Glomerular endothelial cell (primary cell): ENCODE measurements at places on chromosomes 13 and 19. TPM values are rescaled to one million over a fixed set of nuclear protein-coding genes. Genes with fewer than 3 reads are reported as not detected.

The CACTIN gene
- total RNA-seq, result 36.6 and 38.4 TPM in 2 replicates

The NR1H2 gene
- 65.8 and 68.7 TPM in 2 replicates for total RNA-seq

The RGS9BP gene
- 0.05 and 0.29 TPM in 2 replicates for total RNA-seq

The C13orf42 gene
- total RNA-seq, result not detected in 2 replicates

The STOML3 gene
- not detected in 2 replicates for total RNA-seq

The CRB3 gene
- 0.34 TPM in 1 of 2 replicates, not detected in the other for total RNA-seq

The RASIP1 gene
- 153 and 158 TPM in 2 replicates for total RNA-seq

The SPACA4 gene
- not detected in 2 replicates for total RNA-seq

DNA sequence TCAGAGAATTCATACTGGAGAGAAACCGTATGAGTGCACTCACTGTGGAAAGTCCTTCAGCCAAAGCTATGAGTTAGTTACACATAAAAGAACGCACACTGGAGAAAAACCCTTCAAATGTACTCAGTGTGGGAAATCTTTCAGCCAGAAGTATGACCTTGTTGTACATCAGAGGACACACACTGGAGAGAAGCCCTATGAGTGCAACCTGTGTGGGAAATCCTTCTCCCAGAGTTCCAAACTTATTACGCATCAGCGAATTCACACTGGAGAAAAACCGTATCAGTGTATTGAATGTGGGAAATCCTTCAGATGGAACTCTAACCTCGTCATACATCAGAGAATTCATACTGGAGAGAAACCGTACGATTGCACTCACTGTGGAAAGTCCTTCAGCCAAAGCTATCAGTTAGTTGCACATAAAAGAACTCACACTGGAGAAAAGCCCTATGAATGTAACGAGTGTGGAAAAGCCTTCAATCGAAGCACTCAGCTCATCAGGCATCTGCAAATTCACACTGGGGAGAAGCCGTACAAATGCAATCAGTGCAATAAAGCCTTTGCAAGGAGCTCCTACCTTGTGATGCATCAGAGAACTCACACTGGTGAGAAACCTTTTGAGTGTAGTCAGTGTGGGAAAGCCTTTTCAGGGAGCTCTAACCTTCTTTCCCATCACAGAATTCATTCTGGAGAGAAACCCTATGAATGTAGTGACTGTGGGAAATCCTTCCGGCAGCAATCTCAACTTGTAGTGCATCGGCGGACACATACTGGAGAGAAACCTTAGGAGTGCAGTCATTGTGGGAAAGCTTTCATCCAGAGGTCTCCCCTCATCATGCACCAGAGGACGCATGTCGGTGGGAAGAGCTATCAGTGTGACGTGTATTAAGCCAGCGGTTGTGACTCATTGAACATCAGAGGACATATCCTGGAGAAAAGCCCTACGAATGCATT is 16.5 kb upstream of the ZNF8 start:
- DNase-seq, result no peak

GRCh38 chr13:36728006-36728405 is 54.2 kb downstream of the SERTM1 start:
- DNase-seq, result no peak

- DNase-seq, result no peak
These were observed 66.1 kb upstream of the SOX1 start for GRCh38 chr13:112000888-112001287.

GRCh38 chr13:34654647-34655046 is 287.4 kb upstream of the NBEA start:
- no peak for DNase-seq

DNA sequence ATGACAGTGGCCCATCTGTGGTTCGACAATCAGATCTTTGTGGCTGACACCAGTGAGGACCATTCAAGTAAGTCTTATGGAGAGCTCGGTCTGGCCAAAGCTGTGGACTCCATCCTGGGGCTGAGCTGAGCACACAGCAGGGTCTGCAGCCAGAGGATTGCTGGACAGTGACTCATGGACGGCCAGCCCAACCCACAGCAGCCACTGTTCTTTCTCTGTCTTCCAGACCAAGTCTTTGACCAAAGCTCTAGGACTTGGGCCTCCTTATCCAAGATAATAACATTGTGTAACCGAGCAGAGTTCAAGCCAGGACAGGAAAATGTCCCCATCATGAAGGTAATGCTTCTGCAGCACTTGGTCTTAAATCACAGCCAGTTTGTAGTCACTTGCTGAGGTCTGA is 12.4 kb downstream of the ATP12A start:
- no peak for DNase-seq

- DNase-seq, result no peak
These were observed 6.3 kb downstream of the THSD1 start for GRCh38 chr13:52399708-52400107.

DNA sequence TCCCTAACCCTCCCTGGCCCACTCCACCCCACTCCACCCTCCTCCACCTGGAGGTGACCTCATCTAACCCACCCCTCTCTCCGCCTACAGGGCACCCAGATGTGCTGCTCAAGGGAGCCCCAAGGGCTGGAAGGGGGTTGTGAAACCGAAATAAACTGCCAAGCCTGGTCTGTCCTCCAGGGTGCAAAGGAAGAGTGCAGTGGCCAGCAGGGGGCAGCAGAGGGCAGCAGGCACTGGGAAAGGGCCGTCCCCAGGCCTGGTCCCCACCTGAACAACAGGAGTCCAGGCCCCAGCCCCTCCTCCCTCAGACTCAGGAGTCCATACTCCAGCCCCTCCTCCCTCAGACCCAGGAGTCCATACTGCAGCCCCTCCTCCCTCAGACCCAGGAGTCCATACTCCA is 8.4 kb upstream of the BCAM start:
- DNase-seq, result no peak
